Skin of body (tissue), 3 donors: ENCODE measurements at places on chromosomes 7 and 10. TPM values are rescaled to one million over a fixed set of nuclear protein-coding genes. Genes with fewer than 3 reads are reported as not detected.

The SPDYE8 gene
- total RNA-seq, result 0.10 TPM

- DNase-seq, result no peak
Observed at GRCh38 chr10:78910886-78911285, 157.9 kb upstream of the ZMIZ1 start.

DNA sequence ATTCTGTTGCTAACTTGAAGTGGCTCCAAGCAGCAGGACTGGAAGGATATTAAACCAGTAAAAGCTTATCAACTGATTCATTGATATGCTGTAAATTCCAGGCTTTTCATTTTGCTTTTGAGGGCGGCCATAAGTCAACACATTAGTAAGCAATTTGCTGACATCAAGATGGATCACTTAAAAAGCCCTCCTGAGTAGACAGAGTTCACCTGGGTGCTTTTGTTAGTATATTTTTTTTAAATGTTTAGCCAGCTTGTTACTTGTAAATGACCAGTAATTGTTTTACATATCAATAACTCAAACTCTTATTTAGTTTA, 26.5 kb downstream of the RNF32 start:
- DNase-seq, result no peak

GRCh38 chr10:107733328-107734130, 569.0 kb upstream of the SORCS1 start:
- DNase-seq, result no peak

GRCh38 chr7:114047889-114048288, 129.1 kb upstream of the PPP1R3A start:
- DNase-seq, result no peak
